ENCODE measurements at places on chromosomes 5 and 9.
A peak's percentile ranks its signal among the peaks of the same experiment; 100 is the strongest.

GRCh38 chr5:153661897-153662296 is 171.4 kb downstream of the GRIA1 start:
- no peak for DNase-seq

GRCh38 chr5:94544031-94544650 is 74.3 kb downstream of the KIAA0825 start:
- no peak for DNase-seq

DNA sequence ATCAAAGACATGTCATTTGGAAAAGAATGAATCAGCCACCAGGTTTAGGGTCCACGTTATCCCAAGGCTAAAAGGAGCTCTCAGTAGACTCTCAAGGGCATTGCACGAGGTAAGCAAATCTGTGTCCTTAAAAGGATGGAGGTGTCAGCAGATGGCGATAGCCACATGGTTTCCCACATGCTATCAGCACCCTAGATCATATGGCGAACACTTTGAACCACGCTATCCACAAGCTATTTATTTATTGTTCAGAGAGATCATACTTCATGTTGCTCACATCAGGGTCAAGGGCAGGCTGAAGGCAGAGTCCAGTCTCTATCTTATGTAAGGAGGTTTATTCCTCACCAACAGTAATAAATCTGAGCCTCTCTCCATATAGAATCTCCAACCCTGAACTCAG is 43.7 kb downstream of the CDH6 start:
- peak; percentile 4 for DNase-seq

- peak; percentile 67 for DNase-seq
Observed at GRCh38 chr5:57316798-57317327, 143.0 kb downstream of the GPBP1 start.

DNA sequence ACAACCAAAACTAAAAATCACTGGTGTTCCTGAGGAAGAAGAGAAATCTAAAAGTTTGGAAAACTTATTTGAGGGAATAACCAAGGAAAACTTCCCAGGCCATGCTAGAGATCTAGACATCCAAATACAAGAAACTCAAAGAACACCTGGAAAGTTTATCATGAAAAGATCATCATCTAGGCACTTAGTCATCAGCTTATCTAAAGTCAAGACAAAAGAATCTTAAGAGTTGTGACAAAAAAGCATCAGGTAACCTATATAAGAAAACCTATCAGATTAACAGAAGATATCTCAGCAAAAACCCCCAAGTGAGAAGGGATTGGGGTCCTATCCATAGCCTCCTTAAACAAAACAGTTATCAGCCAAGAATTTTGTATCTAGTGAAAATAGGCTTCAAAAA is 17.1 kb upstream of the SPEF2 start:
- no peak for DNase-seq

GRCh38 chr5:112161392-112161748 is 257.7 kb downstream of the EPB41L4A start:
- no peak for DNase-seq

GRCh38 chr9:109418827-109419226 is 79.3 kb downstream of the PTPN3 start:
- DNase-seq: no peak

DNA sequence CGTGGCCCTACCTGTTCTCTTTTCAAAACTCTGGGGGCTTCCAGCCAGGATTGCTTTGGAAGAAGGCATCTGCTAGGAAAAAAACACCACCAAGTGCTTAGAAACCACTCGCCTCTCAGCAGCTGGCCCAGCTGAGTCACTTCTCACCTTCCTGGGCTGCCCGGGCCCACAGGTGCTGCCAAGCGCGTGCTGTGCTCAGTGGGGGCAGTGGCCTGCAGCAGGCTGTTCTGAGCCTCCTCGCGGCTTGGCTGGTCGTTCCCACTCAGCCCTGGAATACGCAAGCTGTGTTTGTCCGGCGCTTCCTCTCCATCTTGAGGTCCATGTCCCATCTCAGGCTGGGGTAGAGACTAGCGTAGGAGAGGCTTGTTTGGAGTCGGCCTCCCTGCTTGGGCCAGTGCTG is 102.5 kb upstream of the FCN2 start:
- no peak for DNase-seq

DNA sequence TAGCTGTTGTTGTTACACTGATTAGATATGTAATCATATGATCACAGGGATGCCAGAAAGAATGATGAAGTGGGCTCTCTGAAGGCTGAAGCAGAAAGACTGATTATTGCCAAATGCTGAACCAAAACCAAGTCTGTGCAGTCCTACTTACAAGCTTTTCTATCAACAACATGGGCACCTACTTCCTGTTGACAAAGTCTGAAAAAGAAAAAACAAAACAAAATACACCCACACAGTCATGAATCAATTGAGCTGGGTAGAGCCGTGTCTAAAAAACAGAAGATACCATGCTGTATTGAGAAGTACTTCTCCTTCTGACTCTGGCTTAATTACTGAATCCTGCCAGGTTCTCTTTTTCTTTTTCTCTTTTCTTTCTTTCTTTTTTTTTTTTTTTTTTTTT is 363.4 kb downstream of the RAB3C start:
- DNase-seq: no peak
